ENCODE measurements at places on chromosomes 12 and 14.

GRCh38 chr12:100953677-100954076 is 159.1 kb downstream of the ANO4 start:
- no peak for DNase-seq

DNA sequence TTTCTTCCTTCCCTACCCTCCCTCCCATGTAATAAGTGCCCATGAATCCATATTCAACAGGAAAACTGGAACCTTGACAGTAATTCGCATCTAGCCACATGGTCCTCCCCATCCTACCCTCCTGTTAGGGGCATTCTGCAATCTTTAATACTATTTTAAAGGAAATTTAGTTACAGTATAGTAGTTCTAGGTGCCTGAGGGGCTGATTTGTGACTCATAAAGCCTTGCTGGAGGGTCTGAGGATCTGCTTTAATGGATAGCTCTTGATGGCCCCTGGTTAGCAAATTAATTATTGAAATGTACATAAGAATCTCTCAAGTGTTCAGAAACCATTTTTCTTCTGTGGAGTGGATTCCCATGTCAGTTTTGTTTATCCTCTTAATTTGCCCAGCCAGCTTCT is 54.1 kb downstream of the ESRRB start:
- no peak for DNase-seq

DNA sequence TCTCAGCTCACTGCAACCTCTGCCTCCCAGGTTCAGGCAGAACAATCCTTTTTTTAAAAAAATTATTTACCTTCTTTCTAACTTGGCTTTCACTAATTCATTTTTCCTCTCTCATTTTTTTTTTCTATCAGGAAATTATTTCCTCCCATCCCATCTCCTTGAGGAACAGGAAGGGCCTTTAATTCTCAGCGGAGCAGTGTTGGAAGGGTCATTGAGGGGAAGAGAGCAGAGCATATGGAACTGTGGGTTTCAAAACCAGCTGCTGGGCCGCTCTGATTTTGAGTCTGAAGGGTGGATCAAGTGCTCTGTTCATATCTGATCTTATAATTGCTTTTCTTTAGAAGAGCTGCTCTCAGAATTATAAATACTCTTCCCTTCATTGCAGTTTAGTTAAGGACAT is 29.0 kb downstream of the NUBPL start:
- DNase-seq = no peak

DNA sequence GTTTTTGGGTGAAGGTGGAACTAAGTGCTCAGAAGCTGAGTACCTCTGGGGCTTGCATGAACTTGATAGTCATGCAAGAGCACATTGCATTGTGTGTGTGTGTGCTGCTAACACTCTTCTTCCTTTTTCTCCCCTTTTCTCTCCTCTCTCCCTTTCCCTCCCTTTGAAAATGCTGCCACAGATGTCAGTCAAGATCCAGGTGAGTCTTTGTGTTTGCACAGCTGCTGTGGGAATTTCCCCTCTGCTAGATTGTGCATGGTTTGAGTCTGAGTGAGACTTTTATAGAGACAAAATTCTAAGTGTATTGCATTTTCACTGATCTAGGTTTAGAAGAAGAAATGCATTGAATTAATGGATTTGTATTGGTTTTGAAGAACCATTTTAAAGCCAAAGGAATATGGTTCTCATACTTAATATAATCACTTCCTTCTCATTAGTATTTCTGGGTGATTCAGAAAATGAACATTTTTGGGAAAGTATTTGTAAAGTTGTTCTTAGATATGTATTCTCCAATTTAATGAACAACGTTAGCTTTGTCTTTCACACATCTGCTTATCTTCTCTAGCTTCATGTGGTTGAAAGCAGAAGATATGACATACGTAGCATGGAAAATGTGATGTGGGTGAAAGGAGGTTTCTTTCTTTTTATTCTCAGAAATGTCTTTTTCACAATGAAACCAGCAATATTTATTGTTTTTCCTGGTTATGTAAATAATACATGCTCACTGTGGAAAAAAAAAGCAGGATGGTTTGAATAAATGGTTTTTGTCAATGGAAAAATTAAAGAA is 108.5 kb downstream of the NRXN3 start:
- DNase-seq = no peak

DNA sequence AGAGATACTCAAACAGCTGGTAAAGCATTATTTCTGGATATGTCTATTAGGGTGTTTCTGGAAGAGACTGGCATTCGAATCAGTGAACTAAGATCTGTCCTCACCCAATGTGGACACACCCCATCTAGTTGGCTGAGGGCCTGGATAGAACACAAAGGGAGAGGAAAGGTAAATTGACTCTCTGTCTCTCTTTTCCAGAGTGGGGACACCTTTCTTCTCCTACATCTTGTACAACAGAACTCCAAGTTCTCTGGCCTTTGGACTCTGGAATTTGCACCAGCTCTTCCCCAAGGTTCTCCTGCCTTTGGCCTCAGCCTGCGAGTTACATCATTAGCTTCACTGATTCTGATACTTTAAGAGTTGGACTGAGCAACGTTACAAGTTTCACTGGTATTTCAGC is 1253.9 kb downstream of the SLC16A7 start:
- DNase-seq = no peak
